ENCODE measurements at places on chromosomes 11 and 22. TPM values are rescaled to one million over a fixed set of nuclear protein-coding genes. Genes with fewer than 3 reads are reported as not detected.

DNA sequence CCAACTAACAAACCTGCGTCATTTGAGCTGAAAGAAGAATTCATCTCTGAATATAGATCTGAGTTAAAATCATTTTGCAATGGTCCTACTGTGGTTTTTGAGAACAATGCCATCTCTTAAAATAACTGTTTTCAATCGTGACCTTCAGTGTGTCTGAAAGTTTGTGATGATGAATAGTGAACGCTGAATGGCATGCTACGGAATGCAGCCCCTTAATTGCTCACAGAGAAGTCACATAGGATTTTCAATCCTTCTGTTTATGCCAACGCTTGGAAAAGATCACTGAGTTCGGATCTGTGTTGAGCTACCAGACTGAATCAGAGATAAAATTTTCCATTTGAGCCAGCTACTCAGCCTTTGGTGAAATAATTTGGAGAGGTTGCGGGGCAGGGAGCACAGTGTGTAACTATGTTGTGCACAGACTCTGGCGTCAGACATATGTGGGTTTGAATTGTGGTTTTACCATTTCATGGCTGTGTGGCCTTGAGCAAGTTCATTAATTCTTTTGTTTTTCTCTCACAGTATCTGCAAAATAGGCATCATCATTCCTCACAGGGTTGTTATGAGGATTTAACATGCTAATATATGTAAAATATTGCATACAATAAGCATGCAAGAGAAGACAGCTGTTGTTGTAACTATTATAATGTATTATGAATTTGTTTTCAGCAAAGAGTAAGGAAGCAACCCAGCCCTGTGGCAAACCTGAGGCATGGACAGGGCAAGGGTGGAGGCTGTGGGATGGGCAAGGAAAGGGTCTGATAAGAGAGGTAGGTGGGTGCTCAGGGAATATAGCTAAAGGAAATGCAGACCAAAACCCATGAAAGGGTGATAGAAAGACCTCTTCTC lies 679.9 kb downstream of the KCNA4 start:
- no peak for DNase-seq

DNA sequence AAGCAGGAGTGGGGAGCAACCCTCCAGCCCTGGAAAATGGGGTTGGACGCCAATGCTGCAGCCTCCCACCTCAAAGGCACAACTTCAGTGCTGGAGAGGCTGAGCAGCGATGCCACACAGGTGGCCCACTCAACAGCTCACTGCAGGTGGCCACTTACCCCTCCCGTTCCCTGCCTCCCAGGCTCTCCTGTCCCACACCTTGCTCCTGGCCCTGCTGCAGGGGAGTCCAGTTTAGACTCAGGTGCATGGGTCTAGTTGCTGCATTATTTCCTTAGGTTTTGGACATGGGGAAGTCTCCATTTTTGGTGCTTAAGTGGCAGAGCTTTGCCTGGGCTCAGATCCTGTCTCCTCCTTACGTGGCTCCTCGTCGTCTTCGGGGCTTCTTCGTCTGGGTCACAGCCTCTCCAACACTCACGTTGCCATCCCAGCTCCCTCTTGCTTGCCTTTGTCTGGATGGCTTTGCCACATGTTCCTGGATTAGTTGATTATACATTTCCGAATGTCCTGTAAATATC lies 898.3 kb downstream of the BRD1 start:
- no peak for DNase-seq

TMEM258 gene
- 57.6 TPM for total RNA-seq

LMNTD2 gene
- total RNA-seq = 3.3 TPM

DNA sequence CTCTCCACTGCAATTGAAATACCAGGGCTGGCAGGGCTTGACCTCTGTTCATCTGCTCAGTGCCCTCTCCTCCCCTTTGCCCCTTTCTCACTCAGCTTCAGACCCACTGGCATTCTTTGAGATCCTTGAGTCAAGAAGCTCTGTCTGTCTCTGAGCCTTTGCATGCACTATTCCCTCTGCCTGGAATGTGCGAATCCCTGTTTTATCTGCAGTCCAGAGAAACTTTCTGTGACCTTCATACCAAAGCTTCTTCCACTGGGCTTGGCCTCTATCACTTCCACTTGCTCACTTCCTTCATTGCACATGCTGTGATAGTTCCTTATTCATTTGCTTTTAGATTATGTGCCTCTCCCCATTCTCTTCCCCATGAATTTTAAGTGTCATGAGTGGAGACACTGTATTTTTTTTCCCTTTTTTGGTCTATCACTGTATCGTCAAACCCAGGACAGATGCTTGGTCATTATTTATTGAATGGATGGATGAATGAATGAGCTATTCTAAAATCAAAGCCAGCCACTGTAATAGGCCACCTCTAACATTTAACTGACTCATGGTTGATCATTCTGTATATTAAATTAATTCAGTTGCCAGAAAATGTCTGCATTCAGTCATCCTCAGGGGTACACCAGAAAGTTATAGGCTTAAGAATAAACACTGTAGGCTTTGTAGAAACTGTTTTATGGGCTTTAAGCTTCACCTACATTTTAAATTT lies 88.7 kb upstream of the TIMP3 start:
- no peak for DNase-seq

GRCh38 chr22:23093051-23093788 lies 22.9 kb downstream of the GNAZ start:
- no peak for DNase-seq

DNA sequence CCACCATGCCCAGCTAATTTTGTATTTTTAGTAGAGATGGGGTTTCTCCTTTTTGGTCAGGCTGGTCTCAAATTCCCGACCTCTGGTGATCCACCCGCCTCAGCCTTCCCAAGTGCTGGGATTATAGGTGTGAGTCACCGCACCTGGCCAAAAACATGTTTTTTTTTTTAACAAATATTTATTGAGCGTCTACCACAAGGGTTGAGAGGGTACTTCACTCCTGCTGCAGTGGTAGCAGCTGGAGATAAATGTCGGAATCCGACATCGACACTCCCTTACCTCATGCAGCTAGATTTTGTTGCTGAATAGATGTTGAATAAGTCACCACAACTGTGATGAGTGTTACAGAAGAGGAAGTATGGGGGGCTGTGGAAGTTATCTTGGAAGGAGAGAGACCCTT lies 971 bp downstream of the DNAJB13 start:
- DNase-seq = no peak

- DNase-seq = peak; percentile 99
These were observed 6.5 kb downstream of the MTMR2 start for GRCh38 chr11:95917193-95918036.

IGSF22 gene
- not detected for total RNA-seq

DNA sequence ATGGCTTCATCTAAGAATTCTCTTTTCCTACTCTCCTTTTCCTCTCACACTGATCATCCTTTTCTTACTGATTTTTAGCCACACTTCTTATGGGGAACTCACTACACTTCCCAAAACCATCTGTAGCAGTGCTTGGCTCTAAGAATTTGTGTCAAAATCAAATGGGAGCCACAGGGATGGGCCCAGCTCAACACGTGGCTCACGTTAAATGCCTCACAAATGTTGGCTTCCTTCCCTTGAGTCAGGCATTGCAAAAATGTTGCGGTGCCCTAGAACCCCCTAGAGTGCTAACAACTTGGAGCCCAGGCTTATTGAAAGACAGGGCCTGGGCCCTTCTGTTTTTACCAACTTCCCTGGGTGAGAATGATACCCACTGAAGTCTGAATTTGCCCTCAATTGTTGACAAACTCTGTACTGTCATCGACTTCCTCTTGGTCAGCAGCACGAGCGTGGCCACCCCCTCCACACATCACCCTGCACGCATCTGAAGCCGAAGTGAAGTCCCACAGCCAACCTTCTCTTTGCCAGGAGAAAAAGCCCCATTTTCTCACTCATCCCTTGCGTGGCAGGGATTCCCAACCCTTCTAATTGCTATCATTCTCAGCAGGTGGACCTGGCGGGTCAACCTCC lies 69.7 kb downstream of the ELFN2 start:
- DNase-seq = no peak

- no peak for DNase-seq
These were observed 3.1 kb downstream of the SAA2 start for GRCh38 chr11:18245396-18245795.

DNA sequence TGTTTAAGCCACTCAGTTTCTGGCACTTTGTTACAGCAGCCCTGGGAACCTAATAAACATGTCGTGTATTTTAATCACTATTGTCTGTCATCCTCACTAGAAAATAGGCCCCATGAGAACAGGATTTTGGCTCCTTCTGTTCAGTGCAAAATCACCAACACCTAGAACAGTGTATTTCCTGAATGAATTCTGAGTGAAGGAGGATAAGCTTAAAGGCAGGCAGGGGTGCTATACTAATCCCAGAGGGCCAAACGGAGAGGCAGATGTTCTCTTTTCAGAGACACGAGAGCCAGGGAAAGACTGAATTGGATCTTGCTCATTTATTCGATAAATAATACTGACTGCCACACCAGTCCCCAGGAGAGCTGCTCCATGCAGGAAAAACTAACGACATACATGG lies 10.4 kb downstream of the SMCO4 start:
- DNase-seq = no peak

DNA sequence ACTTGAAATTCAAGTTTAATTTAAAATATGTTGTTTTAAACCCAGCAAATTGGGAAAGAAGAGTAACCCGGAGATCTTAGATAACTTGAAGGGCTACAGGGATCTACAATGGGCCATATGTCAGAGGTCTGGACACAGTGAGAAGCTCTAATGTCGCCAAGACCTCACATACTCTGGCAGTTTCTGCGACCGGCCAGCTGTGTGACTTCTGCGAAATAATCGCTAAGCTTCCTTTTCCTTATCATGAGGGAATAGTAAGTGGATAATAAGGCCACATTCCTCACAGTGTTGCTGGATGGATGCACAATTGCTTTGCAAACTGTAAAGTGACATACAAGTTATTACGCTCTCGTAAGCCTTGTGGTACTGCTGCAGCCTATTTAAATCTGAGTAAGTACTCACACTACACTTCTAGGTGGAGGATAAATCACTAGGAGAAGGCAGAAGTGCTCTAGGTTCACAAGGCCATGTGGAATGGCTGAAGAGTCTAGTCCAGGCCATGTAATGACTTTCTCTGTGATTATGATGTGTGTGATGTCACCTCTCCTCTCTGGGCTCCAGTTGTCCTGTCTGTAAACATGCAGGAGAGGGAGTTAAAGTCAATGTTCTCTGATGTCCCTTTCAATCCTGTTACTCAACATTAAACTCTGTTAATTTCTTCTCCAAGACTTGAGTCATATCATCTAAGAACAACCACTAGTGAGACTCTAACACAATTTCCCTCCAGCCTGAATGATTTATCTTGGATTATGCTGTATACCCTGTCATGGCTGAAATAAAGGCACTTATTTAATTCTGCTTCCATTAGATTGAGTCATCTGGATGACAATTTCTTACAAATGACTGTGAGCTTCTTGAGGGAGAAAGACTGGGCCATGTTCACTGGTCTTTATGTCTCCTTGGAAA lies 192.6 kb upstream of the NARS2 start:
- no peak for DNase-seq

- no peak for DNase-seq
These were observed 439 bp downstream of the SPA17 start for GRCh38 chr11:124674168-124674517.

- DNase-seq = no peak
These were observed 5.8 kb downstream of the PKP3 start for GRCh38 chr11:399731-400211.

DNA sequence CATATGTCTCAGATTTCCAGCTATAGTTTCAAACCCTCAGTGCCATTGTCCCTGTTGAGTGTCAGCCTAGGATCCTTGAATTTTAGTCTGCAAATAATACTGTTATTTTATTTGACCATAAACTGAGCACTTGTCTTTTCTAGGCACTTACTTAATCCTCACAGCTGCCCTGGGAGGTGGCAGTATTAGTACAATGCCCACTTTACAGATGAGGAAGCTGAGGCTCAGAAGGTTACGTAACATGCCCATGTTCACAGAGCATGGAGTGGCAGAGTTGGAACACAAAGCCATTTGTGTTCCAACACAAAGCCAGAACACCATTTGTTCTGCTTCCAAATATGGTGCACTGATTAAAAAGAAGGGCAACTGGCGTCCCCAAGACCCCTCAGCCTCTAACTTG lies 38.2 kb upstream of the ALX4 start:
- no peak for DNase-seq

DNA sequence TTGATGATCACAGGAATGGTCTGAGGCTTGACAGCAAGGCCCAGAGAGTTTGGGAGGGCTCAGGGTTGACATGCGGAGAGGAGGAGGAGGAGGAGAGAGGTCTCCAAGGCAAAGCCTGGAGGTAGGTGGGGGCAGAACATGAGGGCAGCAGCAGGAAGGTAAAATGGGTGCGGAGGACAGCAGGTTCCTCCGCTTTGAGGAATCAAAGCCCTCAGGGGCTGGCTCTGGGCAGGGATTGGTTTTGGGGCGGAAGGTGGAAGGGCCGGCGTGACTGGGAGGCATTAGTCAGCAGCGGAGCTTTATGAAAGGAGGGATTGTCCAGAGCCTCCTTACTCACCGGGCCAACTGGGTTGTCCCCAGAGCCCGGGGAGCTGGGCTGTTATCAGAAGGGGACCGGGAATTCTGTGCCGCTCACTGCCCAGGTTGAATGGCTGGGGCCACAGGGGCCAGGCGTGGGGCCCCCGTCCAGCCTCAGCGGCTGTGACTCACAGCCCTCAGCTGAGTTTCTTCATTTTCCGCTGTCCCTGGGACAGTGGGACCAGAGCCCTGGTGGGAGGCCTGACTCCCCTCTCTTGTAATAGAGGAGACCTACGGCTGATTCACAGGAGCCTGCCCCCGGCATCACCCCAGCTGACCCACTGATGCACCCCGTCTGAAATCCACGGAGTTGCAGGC lies 36.2 kb downstream of the LIF start:
- no peak for DNase-seq

NEAT1 gene
- total RNA-seq = 425 TPM

- DNase-seq = no peak
These were observed 66.4 kb downstream of the APOL5 start for GRCh38 chr22:35783943-35784614.

DNA sequence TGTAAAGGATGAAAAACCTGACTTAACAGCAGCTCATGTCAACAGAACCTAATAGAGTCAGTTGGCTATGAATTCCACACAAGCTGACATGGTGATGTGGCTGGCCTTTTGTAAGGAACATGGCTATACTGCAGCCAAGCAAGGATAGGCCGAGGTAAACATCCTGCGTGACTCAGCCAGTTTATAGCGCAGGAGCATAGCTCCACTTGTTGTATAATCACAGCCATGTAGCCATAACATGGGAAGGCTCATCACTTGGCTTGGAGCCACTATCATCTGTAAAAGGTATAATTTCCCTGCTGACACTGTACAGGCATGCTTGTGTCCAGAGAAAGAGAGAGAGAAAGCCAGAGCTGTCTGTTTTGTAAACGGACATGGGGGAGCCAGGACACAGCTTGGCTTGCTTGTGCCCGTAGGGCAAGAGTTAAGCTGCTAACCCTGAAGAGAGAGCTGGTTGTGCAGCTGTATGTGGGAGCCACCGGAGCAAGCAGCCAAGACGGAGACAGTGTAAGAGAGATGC lies 104.4 kb upstream of the PLET1 start:
- DNase-seq = no peak

All from glomerular endothelial cell (primary cell).